Activated naive CD8-positive, alpha-beta T cell treated with anti-CD3 and anti-CD28 coated beads, Interleukin-2, amount 10 ng/mL, durations not matched to agents 7 days and 5 days (primary cell): ENCODE measurements at places on chromosomes 5 and 9. TPM values are rescaled to one million over a fixed set of nuclear protein-coding genes. Genes with fewer than 3 reads are reported as not detected.

DNA sequence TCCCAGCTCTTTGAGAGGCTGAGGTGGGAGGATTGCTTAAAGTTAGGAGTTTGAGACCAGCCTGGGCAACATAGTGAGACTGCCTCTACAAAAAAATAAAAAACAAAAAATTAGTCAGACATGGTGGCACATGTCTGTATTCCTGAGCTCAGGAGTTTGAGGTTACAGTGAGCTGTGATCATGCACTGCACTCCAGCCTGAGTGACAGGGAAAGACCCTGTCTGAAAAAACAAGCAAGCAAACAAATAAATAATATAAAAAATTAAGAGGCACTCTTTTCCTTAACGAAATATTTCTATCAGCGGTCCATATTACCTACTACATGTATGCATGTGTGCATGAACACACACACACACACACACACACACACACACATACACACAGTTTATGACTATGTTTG, 20.9 kb upstream of the FOCAD start:
- no peak for DNase-seq

Gene IDNK
- total RNA-seq, result 9.8 TPM

Gene SPATA31E1
- not detected for total RNA-seq

Gene TMEM250
- total RNA-seq, result 45.9 TPM

- no peak for DNase-seq
These were observed 223.8 kb upstream of the S1PR3 start for GRCh38 chr9:88767504-88767790.

Gene ABO
- total RNA-seq, result not detected

- DNase-seq, result no peak
These were observed 738.5 kb downstream of the PTPRD start for GRCh38 chr9:9874270-9874669.

DNA sequence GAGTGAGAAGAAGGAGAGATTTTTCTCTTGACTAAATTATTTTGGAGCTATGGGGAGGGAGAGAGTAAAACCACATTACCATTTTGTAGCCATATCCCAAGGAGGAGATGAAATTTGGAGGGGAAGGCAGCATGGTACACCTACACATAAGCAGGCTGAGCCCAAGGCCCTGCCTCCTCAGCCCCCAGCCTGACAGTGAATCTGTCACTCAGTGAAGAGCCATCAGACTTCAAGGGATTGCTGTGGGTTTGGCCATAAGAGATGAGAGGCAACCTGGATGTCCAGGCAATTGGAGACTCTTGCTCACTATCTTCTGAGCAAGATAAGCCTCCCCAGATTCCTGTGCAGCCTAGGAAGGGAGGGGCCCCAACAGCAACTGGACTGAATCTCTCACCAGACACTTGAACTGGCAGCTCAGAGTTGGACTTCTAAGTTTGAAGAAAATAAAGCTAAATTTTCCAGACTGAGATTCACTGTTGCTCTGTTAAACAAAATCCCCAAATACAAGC, 216.6 kb downstream of the SEMA6A start:
- no peak for DNase-seq

Gene ARL10
- total RNA-seq, result 10.5 TPM

Gene TMEM232
- total RNA-seq, result 0.91 TPM

GRCh38 chr5:18497089-18497488, 862.8 kb downstream of the TAF11L14 start:
- no peak for DNase-seq

GRCh38 chr5:87076931-87077330, 190.8 kb upstream of the RASA1 start:
- no peak for DNase-seq

DNA sequence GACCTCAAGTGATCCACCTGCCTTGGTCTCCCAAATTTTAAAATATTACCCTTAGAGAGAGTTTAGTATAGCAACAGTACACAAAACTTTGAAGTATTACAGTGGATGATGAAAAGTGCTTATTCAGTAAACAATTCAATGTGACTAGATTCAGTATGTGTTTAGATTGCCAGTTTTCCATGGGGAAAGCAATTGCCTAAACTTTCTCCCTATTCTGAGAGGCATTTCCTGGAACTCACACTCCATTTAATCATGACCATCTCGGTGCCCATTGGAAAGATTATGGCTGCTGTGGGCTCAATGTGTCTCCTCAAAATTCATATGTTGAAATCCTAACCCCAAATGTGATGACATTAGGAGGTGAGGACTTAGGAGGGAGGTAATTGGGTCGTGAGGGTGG, 38.9 kb upstream of the MYO10 start:
- no peak for DNase-seq

GRCh38 chr5:122870219-122870856, 24.9 kb downstream of the SNX24 start:
- DNase-seq, result no peak

- DNase-seq, result no peak
These were observed 16.6 kb downstream of the CDC42SE2 start for GRCh38 chr5:131280417-131280816.

GRCh38 chr5:16135003-16135402, 44.6 kb downstream of the MARCHF11 start:
- DNase-seq, result no peak

Gene CYLC2
- total RNA-seq, result not detected

DNA sequence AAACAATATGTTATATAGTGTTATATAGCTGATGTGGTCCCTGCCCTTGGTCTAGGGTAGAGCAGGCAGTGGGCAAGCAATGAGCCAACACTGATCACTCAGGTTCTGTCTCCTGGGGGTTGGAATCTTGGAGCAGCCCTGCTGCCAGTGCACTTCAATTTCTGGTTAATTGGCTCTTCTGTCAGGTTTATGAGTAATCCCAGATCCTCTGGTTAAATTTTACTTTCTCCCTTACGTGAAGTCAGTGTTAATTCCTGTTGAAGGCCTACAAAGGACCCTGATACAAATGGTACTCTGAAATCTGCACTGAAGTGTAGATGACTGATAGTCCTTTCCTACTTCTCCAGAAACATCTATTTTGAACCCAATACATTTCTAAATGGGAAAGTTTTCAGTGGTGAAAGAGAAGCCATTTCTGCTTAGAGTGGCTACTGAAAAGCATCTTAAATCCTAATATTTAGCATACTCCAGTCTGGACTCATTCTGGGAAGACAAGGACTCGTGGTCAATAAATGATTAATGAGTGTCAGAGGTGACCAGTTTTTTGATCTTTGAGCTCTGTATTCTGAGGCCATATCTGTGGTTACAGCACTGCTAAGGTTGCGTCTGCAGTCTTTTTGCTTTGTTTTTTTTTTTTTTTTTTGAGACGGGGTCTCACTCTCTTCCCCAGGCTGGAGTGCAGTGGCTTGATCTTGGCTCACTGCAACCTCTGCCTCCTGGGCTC, 442.4 kb downstream of the KIF4B start:
- no peak for DNase-seq

DNA sequence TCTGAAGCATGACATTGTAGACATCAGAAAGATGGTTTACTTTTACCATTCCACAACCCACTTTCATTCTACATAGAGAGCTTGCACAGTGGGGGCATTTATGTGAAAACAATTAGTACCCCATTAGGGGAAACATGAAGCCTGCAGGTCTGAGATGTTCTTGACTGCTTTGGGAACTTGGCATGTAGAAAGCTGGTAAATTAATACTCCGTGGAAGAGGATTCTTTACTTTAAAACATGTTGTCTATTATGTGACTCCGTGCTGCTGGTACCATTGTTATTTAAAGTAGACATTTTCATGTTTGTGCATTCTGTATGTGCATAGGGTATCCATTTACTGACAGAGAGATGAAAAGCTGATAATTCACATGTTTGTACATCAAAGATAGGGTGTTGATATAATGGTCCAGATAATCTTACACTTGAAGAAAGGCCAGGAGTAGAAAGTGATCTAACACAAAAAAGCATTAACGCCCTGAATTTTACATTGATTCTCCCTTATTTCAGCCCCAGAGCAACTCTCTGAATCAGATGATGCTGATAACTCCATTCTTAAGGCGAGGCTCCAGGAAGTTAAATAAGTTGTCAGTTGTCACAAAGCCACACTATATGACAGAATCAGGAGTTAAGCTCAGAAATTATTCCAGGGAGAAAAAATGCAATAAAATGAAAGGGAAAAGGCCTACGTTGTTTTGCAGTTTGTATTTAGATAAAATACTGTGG, 50.1 kb upstream of the CD180 start:
- no peak for DNase-seq

DNA sequence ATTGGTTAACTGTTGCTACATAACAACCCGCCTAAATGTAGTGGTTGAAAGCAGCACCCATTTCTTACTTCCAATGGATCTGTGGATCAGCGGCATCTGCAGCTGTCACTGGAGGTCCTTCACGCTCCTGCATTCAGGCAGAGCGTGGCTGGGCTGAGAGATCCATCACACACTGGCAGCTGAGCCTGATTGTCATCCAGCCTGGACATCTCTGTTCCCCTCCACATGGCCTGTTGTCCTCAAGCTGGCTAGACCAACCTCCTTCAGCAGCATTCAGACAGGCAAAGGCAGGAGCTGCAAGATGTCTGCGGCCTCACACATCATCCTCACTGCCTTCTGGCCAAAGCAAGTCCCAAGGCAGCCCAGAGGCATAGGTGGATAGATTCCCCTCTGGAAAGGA, 36.9 kb downstream of the DYNC2I2 start:
- DNase-seq, result no peak

Gene PURA
- 19.8 TPM for total RNA-seq

DNA sequence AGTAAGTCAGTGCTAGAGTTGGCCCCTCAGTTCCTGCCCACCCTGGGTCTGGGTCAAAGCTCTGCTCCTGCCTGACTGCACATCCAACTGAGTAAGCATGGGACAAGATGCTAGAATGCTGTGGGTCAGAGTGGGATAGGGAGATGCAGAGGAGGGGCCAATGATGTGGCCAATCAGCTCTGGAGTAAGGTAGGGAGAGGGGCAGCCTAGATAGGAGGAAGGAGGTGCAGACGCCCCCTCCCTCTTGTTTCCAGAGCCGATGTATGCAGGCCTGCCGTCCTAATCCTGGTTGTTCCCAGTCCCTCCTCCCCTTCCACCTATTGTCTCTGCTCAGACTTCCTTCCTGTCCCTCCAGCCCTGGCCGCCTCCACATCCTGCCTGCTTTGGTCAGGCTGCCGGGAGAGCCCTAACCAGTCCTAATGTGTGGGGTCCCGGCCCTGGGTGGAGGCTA, 1.3 kb downstream of the ARAP3 start:
- DNase-seq, result no peak

DNA sequence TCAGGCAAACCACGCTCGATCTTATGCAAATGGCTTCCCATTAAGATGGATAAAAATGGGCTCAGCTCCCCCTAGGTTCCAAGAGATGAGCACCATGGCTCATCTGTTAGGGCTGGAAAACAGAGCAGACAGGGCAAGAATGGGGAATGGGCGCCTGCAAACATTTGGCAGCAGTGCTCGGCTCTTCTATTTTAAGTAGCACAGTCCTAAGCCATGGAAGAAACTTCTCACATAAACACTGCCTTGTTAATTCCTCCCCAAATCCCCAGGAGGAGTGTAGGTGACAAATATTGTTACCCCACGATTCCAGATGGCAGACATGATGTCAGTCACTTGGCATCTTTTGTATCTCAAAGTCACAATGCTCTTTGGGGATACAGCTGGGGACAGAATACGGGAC, 221.8 kb downstream of the ICE1 start:
- DNase-seq, result no peak

DNA sequence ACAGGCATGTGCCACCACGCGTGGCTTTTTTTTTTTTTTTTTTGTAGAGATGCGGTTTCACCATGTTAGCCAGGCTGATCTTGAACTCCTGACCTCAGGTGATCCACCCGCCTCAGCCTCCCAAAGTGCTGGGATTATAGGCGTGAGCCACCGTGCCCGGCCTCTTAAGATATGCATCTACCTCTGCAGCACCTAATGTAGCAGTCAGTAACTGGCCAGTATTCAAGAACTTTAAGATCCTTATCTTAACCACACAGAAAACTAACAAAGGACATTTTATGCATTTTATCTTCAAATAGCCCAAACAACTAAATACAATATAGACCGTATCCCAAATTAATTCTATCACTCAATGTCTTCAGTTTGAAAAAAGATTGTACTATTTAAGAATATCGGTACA, 618.7 kb downstream of the TLE1 start:
- DNase-seq, result no peak

Gene FSD1L
- 4.9 TPM for total RNA-seq

GRCh38 chr9:135849181-135849580, 58.2 kb downstream of the CAMSAP1 start:
- DNase-seq, result no peak

Gene IFNK
- total RNA-seq, result not detected

GRCh38 chr9:37650299-37650872, 368 bp upstream of the FRMPD1 start:
- no peak for DNase-seq

DNA sequence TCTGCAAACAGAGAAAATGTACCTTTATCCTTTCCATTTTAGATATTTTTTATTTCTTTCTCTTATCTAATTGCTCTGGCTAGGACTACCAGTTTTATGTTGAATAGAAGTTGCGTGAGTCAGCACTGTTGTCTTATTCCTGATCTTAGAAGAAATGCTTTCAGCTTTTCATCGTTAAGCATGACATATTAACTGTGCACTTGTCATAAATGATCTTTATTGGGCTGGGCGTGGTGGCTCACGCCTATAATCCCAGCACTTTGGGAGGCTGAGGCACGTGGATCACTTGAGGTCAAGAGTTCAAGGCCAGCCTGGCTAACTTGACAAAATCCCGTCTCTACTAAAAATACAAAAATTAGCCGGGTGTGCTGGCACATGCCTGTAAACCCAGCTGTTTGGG, 8.2 kb upstream of the ECM2 start:
- DNase-seq, result no peak

DNA sequence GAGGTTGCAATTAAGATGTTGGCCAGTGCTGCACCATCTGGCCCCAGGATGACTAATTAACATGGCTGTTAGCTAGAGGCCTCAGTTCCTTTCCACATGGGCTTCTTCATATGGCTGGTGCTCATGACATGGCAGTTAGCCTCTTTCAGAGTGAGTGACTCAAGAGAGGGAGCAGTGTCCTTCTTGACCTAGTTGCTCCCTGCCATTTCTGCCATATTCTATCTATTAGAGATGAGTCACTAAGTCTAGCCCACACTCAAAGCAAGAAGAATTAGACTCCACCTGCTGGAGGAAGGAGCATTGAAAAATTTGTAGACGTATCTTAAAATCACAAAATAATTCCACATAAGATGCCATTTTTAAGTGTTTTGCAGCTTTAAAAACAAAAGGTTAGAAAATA, 651.2 kb upstream of the CCNG1 start:
- no peak for DNase-seq

GRCh38 chr5:156675395-156675794, 174.7 kb upstream of the PPP1R2B start:
- no peak for DNase-seq

Gene PTGS1
- 0.96 TPM for total RNA-seq
